ENCODE measurements at places on chromosomes 4 and X. TPM values are rescaled to one million over a fixed set of nuclear protein-coding genes. Genes with fewer than 3 reads are reported as not detected.

- DNase-seq: no peak
Observed at GRCh38 chrX:151225843-151226242, 49.5 kb downstream of the GPR50 start.

DNA sequence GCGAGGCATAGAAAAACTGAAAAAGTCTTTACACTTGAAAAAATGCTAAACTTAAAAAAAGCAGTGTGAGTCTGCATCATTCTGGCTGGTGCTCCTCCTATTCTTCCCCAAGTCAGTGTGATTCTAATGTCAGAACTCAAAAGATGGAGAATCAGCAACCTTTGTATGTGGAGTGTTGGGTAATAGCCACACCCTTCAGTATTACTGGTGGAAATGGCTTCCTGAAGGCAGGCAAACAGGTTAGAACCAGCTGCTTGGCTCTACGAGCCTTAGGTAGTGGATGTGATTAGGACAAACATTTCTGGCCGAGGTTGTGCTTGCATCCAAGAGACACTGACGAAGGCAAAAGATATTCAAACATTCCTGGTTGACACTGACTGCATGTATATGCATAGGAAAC lies 353.4 kb upstream of the TACR3 start:
- no peak for DNase-seq

GRCh38 chrX:53084863-53085262 lies 2.7 kb downstream of the TSPYL2 start:
- no peak for DNase-seq

DNA sequence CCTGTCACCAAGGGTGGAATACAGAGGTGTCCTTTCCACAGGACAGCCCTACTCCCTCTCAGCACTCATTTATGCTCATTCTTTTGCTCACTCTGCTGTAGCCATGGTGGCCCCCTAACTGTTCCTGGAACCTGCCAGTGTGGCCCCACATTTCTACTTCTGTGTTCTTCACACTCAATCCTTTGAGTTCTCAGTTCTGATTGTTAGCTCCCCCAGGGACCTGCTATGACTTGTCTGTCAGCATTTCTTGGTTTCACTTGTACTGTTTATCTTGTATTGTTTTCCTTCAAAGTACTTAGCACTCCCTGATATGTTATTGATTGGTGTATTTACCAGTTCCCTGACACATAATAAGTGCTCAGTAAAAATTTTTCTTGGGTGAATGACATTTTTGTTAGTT lies 14.9 kb downstream of the VBP1 start:
- DNase-seq: no peak

Gene SHROOM3
- 32.4 TPM for total RNA-seq

Measured in tibial nerve (tissue), 4 donors.